Activated T-helper 2 cell treated with anti-CD3 and anti-CD28 coated beads, Interferon-gamma antibody, Interleukin-2, Interleukin-4, amounts not matched to agents 10 μg/mL and 5 μg/mL and 100 μg/mL, durations not matched to agents 14 hours and 24 hours and 36 hours (primary cell): ENCODE measurements at places on chromosomes 2 and 18. TPM values are rescaled to one million over a fixed set of nuclear protein-coding genes. Genes with fewer than 3 reads are reported as not detected.

- no peak for DNase-seq
These were observed 591.2 kb downstream of the RNF144A start for GRCh38 chr2:7508296-7508943.

Gene AFG3L2
- 61.8 and 65.1 TPM in 2 replicates for total RNA-seq

Gene EFR3B
- 0.34 and 0.46 TPM in 2 replicates for total RNA-seq

GRCh38 chr2:192775011-192775410 lies 580.3 kb upstream of the TMEFF2 start:
- no peak for DNase-seq

Gene CYP1B1
- total RNA-seq, result 8.6 and 10.9 TPM in 2 replicates

- DNase-seq, result no peak
These were observed 22.7 kb downstream of the EPC2 start for GRCh38 chr2:148667113-148667836.

Gene MYOM1
- total RNA-seq, result 0.62 and 2.4 TPM in 2 replicates

DNA sequence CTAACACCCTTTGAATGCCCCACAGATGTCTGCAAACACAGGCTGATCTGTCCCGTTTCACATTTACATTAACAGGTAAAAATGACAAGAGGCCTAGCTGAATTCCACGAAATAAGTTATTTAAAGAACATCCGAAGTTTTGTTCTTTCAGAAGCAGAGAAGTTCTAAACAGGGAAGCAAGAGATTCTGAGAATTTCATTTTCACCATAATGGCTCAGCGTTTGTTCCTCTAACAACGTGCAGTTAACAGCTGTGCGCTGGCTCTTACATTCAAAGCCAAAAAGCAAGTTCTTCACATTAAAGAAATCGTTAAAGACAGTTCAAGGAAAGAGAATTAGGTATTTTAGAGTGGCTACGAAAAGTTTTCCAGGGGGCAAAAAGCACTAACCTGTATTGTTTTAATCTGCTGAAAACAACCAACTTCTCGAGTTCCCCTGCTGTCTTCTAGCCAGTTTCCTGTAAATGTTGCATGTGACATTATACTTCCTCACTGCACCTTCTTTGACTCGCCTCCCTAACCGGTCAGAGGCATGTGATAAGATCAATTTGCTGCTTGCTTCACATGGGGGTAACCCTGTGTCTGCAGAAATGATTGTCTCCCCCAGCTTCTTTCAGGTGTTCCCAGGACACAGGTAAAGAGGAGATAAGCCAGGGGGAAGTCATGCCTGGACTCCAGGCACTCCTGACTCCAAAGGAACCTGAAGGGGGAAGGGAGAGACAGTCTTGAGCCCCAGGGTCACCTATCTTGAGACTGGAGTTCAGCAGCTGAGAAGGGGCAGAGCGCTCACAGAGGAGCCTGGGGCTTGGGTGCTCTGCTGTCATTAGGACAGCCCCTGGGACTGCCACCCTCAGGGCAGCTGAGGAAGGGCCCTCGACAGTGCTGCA lies 36.8 kb upstream of the WIPF1 start:
- DNase-seq, result peak; percentile 38

DNA sequence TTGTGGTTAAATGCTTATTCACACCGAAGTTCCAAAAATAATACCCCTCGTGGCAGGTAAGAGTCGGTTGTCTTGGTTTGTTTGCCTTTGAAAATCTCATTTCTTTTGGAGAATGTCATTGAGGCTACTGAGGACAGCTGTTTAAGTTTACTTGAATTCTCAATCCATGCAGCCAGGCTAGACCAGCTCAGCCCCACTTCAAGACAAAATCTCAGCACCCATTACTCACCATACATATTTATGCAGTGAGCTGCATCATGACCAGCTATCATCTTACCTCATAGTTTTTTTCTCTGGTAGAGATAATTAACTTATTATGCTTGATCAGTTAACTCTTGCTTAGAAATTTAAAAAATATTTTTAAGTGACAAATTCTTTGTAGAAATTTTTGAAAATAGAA lies 115.9 kb downstream of the HAUS1 start:
- no peak for DNase-seq

Gene AMER3
- not detected in 2 replicates for total RNA-seq

Gene CAPN14
- 0.18 and 0.27 TPM in 2 replicates for total RNA-seq

GRCh38 chr18:76995896-76996295 lies 136.7 kb downstream of the MBP start:
- no peak for DNase-seq

DNA sequence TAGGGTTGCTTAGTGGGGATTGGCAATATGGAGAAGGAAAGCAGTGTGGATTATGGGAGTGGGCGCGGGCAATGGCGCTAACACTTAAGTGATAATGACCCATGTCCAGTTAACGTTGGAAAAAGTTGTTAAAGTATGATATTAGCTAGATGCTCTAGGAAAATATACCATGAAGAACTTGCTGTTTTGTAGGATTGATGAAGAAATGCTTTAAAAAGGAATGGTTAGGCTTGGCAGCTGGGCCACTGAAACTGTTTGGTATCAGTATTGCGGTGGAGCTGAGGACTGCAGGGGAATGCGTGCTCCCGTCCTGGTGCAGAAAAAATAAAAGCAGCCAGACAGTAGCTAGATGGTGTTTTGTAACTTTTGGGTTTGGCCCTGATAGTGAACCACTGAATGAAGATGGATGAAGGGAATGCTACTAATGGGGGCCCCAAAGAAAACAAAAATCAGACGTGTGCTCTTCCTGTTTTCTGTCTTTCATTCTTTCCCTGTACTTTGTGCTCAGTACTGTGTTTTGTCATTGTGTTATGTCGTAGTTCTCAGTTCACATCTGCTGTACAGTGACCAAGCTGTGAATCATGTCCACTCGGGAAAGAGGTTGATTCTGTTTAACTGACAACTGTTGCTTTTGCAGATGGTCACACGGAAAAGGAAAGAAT lies 999 bp downstream of the INSIG2 start:
- DNase-seq, result peak; percentile 15

- no peak for DNase-seq
These were observed 73.7 kb downstream of the SP3 start for GRCh38 chr2:173891315-173892037.

GRCh38 chr2:197599285-197599965 lies 76.0 kb downstream of the RFTN2 start:
- no peak for DNase-seq
